Activated T-cell treated with anti-CD3 and anti-CD28 coated beads, Interleukin-2, amount 50 U/mL, for 72 hours (primary cell): ENCODE measurements at places on chromosomes 7 and 10.

DNA sequence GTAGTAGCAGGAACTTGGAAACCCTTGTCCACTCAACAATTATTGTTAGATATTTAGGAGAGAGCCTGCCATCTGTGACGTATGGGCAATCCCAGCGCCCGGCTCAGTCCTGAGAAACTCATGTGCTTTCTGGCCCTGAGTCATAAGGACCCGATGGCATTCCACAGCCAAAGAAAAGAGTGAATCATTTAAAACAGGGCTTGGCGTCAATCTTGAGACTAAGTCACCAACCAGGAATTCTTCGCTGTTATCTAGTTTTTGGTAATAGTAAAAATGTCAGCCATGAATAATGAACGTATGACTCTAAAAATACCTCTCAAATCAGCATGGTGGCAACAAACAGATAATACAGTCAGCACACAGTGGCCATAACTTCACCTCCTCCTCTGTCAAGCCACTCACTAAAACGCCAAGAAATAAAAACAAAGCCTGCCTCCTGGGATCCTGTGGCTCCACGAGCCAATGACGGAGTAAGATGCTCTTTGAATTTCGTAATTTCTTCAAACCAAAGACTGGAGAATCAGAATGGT lies 140.8 kb downstream of the ADAM12 start:
- DNase-seq: no peak

DNA sequence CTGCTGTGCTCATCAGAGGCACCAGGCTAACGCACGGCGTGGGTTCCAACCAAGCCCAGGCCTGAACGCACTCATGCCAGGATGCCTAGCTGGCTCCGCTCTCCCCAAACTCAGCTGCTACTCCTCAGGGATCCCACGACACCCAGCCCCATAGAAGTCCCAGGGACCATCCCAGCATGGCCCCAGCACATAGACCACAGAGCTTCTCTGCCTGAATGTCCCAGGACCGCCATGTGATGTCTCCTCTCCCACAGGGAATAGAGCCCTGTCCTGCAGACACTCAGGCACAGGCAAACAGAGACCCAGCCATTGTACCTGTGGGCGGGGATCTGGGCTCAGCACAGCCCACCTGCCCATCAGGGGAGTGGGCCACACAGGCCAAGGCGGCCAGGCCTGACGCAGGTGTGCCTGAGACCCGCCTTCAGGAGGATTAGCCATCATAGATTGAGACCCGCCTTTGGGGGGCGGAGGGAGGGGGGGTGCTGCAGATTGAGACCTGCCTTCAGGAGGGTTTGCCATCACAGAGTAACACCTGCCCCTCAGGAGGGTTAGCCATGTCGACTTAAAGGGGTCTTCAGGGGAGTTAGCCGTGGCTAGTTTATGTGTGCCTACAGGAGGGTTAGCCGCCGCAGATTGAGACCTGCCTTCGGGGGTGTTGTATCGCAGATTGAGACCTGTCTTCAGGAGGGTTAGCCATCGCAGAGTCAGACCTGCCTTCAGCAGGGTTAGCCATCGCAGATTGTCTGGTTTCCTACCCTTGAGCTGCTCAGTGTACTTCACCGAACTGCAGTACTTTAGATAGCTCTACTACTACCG lies 29.0 kb downstream of the RASGEF1A start:
- DNase-seq: no peak

- DNase-seq: no peak
Observed at GRCh38 chr7:23462846-23463245, 7.4 kb downstream of the IGF2BP3 start.

DNA sequence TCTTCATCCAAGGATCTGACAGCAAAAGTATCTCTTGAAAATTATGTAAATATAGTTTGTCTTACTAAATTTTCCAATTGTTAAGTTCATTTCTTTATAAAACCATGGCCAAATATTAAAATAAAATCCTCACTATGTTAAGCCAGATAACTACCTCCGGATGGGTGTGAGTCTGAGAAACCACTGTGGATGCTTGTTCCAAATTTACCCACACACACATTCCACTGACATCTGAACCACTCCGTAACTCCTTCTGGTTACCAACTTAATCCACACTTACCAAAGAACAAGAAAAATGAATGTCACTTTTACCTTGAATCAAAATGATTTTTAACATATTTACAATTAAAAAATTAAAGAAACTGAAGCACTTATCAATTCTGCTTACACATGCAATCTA lies 19.7 kb downstream of the CYTH3 start:
- no peak for DNase-seq

GRCh38 chr10:68223535-68224165 lies 8.3 kb downstream of the ATOH7 start:
- DNase-seq: no peak

DNA sequence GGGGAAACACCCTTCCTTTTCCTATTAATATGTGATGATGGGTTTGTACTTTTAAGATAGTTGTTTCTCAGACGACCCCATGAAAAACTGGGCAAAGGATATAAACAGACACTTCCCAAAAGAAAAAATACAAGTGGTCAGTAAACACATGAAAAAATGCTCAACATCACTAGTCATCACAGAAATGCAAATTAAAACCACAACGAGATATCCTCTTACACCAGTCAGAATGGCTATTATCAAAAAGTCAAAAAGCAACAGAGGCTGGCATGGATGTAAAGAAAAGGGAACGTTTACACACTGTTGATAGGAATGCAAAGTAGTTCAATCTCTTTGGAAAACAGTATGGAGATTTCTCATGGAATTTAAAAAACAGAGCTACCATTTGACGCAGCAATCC lies 111.4 kb upstream of the ZEB1 start:
- DNase-seq: no peak

GRCh38 chr7:84317536-84317935 lies 122.9 kb upstream of the SEMA3A start:
- DNase-seq: no peak

- DNase-seq: no peak
Observed at GRCh38 chr10:87506956-87507355, 2.3 kb downstream of the MINPP1 start.

DNA sequence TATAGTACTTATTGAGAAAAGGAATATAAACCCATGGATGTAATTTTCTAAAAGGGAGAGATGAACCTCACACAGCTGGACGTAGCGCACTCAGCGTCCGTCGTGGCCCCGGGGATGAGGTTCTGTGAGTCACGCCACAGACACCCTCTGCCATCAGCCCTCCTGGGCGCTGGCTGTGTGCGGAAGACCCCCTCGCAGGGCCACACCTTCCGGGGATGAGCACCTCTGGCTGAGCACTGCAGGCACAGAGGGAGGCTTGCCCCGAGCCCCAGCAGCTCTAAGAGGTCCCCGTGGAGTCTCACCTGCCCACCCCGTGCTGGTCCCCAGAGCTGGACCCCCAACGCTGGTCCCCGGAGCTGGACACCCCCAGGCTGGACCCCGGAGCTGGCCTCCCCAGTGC lies 215.8 kb downstream of the PTPRN2 start:
- DNase-seq: no peak
